ENCODE measurements at places on chromosomes 5 and 9. TPM values are rescaled to one million over a fixed set of nuclear protein-coding genes. Genes with fewer than 3 reads are reported as not detected.

DNA sequence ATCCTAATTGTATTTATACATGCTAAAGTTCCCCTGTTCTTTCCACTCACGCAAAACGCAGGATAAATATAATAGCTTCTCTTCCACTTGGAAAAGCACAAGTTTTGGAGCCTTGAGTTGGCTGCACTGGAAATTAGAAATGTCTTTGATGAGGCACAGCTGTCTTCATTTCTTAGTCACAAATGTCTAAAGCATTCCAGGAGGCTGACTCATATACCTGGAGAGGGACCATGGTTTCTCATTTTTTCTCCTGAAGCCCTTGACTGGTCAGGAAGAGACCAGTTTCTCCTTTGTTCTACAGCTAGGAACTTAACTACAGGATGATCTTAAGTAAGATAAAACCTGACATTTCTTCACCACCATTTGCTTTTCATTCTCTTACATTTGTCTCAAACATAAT, 16.2 kb downstream of the MTX3 start:
- peak; percentile 81 for DNase-seq

- DNase-seq: no peak
Measured at GRCh38 chr9:96203867-96204501, 98.0 kb downstream of the HSD17B3 start.

- no peak for DNase-seq
Measured at GRCh38 chr9:121577166-121577565, 74.3 kb upstream of the DAB2IP start.

DNA sequence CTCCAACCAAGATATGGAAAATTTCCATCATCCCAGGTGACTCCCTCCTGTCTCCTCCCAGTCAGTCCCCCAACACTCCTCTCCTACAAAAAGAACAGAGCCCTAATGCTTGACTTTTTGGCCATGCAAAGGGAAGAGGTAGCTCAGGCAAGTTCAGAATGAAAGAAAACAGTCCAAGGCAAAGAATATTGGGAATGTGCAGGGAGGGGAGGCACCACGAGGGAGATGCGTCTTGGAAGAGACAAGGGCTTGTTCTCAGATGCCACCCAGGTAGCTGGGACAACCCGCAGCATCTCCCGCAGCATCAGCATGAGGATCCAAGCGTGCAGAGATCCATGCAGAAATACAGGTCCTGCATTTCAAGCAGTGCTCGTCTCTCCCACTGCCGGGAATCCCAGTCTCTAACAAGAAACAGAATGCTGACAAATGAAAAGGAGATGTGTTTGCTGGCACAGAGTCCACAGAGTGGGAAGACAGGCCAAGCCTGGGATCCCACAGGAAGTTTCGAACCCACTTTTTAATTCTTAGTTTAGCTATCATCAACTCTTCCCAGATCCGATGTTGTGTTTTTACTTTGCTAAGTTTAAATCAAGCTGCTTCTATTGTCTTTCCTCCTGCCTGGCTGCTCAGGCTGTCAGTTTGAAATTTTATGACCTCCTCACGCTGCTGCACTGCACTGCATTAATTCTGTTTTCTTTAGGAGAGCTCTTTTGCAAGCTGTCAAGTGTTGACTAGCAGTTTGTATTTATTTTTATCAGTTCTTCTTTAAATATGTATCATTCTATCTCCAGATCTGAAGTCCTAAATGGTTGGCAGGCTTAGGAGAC, 86.8 kb upstream of the OSMR start:
- DNase-seq: no peak

GRCh38 chr5:1431021-1431811, 14.0 kb downstream of the SLC6A3 start:
- no peak for DNase-seq

- DNase-seq: no peak
Measured at GRCh38 chr5:10505517-10506095, 58.3 kb upstream of the ANKRD33B start.

DNA sequence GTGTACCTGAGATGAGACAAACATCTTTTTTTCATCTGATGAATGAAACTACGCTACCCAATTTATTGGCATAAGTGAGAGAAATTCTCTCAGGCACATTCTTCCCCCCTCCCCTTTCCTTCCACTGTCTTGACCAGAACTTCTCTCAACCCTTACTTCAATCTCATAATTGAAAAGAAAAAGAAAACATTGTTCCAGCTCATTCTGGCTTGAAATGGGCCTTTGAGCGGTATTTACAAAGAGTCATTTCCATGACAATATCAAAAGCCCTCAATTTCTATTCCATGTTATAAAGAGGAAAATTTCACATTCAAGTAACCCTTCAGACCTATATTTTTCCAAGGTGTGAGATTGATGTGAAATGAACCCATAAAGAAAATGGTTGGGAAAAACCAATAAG, 145.9 kb downstream of the PCSK1 start:
- no peak for DNase-seq

DNA sequence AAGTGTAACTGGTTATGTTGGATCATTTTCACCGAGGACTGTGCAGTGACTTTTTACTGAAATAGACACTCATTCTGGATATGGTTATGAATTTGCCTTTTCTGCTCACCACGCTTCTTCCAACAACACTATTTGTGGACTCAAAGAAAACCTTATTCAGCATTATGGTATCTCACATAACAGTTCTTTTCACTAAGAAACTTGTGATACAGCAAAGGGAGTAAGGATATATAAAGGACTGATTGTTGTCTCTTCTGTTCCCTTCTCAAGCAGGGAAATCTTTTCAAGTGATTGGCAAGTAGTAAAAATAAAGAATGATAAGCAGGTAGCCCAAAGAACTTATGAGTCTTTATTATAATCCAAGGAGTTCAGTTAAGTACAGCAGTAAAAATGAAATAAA, 131.5 kb upstream of the SV2C start:
- DNase-seq: no peak

DNA sequence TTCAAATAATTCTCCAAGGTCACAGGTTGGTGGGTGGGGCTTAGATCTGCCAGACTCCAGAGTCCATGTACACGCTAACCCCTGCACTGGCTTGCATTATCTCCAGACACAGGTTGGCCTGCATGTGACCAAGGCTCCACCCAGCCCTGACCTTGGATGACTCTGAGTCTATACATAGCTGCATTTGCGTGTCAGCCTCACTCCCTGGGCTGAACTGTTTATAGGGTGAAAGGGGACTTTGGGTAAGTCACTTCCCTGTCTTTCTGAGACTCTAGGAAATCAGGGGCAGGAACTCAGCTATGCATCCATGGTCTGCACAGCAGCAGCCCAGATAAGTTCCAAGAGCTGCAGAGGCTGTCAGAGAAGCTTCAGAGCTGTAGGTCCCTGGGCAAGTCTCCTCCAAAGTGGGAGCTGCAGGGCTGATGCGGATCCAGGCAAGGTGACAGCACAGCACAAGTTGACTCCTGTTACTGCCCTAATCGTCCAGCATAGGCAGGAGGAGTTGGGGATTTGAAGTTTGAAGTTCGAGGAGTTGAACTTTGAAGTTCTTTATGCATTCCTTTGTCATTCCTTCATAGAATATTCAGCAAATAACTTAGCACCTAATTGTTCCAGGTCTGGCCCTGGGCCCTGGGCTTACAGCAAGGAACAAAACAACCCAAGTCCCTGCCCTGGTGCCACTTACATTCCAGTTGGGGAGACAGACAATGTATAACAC, 53.4 kb downstream of the SLC22A5 start:
- DNase-seq: no peak

DNA sequence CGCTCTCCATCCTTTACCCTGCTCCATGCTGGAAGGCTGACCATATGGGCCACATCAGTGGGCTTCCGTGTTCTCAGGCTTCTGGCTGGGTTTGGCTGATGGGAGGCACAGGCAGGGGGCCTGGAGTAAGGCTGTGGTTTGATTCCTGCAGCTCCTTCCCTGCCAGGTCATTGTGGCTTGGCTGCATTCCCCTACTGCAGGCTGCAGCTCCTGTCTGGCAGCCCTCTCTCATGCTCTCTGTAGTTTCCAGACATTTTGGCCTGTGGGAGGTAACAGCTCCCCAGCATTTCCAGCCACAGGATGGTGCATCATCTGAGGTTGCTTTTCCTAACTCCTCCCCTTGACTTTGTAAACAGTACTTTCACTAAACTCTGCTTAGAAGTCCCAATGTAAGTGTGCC, 102.0 kb upstream of the PTPN3 start:
- DNase-seq: peak; percentile 55

DNA sequence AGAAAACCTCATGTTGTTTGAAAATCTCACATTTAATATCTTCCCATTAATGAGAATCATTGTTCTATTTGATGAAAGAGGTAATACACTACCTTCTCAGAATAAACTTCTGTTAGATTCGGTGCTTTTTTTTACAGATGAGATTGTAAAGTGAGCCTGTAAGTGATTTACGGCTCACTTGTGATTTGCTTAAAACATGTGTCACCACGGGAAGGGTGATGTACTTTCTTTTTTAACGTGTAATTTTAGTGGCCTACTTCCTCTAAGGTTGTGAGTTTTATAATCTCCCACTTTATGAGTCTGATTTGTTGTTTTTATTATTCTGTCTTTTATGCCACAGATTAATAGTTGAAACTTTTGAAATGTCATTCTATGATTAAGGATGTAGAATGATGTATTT, 15.9 kb downstream of the ANXA1 start:
- DNase-seq: no peak

GRCh38 chr5:118593003-118593328, 395.4 kb downstream of the DTWD2 start:
- no peak for DNase-seq

GRCh38 chr5:115565233-115565632, 20.7 kb upstream of the FEM1C start:
- no peak for DNase-seq

GRCh38 chr5:82534986-82535385, 256.8 kb upstream of the RPS23 start:
- DNase-seq: no peak

DNA sequence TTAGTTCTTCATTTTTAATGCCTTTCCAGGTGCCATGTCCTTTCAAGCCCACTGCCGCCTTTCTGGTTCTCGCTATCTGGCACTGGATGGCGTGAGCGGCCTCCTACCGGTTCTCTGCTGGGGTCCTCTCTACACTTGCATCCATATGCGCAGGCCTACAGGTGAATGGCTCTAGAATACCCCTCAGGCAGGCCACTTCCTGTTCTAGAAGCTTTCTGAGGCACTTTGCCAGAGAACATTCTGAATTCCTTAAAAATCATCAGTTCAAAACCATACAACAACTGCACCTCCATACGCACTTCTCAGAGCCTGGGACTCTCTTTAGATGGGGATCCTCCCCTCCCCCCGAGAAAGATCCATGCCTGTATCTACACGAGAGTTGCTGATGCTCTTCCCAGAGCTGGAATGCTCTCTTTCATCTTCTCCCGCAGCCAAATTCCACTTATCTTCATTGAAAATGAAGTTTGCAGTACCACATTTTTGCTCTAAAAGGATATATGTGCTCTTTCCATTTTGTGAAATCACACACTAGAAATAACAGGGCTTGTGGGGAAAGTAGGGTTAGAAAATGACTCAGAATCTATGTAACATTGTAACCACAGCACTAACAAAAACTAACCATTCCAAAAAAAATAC, 1.4 kb upstream of the LHFPL2 start:
- DNase-seq: peak; percentile 64

GRCh38 chr9:16830806-16831205, 39.7 kb downstream of the BNC2 start:
- DNase-seq: peak; percentile 58

GRCh38 chr5:140372971-140373487, 13.0 kb downstream of the SLC4A9 start:
- DNase-seq: peak; percentile 76

- no peak for DNase-seq
Measured at GRCh38 chr5:9661316-9662015, 31.3 kb upstream of the TAS2R1 start.

DNA sequence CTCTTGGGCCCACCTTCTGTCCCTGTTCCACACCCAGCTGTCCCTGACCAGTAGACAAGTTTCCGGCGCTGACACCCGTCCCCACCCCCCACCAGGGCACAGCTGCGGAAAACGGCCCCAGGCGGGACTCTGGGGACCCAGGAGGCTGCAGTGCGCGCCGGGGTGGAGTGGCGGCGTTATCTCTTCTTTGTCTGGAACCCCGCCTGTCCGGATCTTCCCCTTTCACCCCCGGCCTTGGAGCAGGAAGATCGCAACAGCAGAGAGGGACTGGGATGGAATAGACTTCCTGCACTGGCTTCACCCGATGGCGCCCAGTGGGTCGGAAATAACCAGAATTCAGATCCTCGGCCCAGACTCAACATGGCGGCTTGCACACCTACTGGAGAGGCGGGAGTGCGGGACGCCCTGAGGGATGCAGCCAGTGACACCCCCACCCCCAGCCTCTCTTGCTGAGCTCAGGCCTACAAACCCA, 4.7 kb downstream of the PAX5 start:
- DNase-seq: no peak

DNA sequence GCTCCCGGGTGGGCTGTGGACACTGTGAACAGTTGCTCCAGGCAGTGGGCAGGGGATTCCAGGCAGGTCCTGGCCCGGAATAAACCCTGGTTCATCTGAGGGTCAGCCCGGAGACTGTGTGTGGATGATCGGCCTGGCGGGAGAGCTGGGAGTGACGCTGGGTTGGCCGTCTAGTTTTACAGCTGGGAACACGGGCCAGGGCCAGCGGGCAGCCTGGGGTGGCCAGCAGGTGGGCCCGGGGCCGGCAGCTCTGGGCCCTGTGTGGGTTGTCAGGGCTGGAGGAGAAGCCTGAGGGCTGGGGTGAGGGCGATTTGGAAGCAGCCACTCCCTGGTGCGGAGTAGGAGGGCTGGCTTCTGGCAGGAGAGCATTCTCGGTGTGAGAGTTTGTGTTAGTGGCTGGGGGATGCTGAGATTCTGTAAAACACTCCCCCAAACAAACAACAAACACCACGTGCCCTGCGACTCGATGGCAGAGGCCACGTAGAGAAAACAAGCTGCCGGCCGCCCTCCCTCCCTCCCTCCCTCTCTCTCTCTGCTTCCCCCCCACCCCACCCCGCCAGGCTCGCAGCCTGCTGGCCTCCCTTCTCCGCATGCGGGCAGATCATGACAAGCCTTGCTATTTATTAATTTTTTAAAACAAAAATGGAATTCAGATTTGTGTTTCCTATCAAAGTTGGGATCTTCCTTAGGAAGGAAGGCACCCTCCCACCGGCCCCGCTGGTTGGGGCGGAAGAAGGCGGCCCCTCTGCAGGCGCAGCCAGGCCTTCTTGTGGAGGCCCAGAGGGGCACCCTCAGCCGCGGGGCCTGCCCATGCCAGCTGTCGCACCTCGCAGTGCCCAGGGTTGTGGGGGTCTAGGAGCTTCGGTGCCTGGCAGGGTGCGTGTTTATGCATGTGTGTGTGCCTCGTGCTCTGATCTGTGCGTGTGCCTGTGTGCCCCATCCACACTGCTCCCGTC, 49.5 kb downstream of the RXRA start:
- DNase-seq: no peak

GRCh38 chr5:131210151-131210510, 39.4 kb downstream of the LYRM7 start:
- DNase-seq: no peak

The NDUFS6 gene
- 65.8 TPM for total RNA-seq

The EGFLAM gene
- total RNA-seq: 22.4 TPM

The PTGDS gene
- total RNA-seq: 2.0 TPM

The PLAC8L1 gene
- not detected for total RNA-seq

The TAF1L gene
- not detected for total RNA-seq

The SPATA6L gene
- total RNA-seq: 0.19 TPM

The ZBED3 gene
- 0.19 TPM for total RNA-seq

The RXFP3 gene
- not detected for total RNA-seq

The LCN9 gene
- total RNA-seq: not detected

The PTGES2 gene
- 62.8 TPM for total RNA-seq

The FOXD4 gene
- total RNA-seq: 0.52 TPM

The PCDHB2 gene
- total RNA-seq: 10.7 TPM

The KIF4B gene
- total RNA-seq: 0.06 TPM

The ISL1 gene
- not detected for total RNA-seq

Measured in LHCN-M2 (cell line).